ENCODE measurements at places on chromosomes 3 and 15. TPM values are rescaled to one million over a fixed set of nuclear protein-coding genes. Genes with fewer than 3 reads are reported as not detected.

DNA sequence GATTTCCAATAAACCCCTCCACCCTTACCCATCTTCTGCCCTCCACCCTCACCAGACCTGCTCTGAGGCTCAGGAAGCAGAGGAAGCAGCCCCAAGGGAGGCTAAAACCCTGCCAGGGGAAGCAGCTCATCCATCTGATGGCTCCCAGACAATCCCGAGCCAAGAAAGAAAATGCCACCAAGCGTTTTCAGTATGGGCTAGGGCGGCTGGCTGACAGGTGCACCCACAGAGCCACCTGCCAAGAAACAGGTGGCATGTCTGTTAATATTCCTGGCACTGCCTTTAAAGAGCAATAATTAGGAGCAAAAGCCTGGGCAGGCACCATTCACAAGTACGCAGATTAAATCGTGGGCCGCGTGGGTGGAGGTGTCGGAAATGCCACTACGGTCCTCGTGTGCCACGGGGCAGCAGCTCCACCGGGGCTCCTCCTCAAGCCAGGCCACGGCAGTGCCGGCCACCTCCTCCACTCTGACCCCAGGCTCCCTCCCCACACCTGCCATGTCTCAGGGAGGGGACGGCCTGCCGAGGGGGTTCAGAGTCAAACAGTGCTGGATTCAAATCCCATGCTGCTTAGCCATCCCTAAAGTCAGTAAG is 23.9 kb upstream of the GRIP2 start:
- peaks cover 7% of the 10 kb centered on the region for H3K27me3 ChIP-seq
- no peak overlapping the region for H3K27ac ChIP-seq
- H3K36me3 ChIP-seq, result no peaks in the 10 kb centered on the region
- no peak overlapping the region for H3K4me3 ChIP-seq

GRCh38 chr15:48992096-48992495 is 28.4 kb upstream of the SHC4 start:
- H3K4me3 ChIP-seq, result no peak overlapping the region
- no peak overlapping the region for H3K27ac ChIP-seq
- H3K36me3 ChIP-seq, result peaks cover 25% of the 10 kb centered on the region
- no peaks in the 10 kb centered on the region for H3K27me3 ChIP-seq

IQCF5 gene
- total RNA-seq, result not detected

SEMA5B gene
- total RNA-seq, result not detected

DNA sequence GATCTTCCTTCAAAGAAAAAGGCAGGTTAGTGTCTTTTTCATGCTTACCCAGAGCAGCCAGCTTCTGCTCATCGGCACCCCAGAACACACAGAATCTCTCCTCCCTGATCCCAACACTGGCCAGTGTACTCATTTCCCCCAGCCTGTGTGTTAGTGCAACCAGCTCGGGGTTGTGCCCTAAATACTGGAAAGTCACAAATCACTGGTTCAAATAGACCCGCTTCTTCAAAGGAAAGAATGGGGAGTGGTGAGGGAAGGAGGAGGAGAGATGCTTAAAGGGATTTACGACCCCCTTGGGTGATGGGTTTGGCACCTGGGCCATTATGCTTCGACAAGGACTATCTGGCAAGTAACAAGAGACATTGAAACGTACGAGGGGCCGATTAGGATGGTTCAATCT is 114.0 kb downstream of the FOXB1 start:
- H3K36me3 ChIP-seq, result no peaks in the 10 kb centered on the region
- H3K27ac ChIP-seq, result no peak overlapping the region
- no peak overlapping the region for H3K4me3 ChIP-seq
- DNase-seq, result no peak
- peaks cover 1% of the 10 kb centered on the region for H3K27me3 ChIP-seq
- peaks cover 54% of the 10 kb centered on the region for H3K4me1 ChIP-seq

GRCh38 chr3:185070491-185071286 is 82.2 kb downstream of the C3orf70 start:
- no peaks in the 10 kb centered on the region for H3K36me3 ChIP-seq
- no peaks in the 10 kb centered on the region for H3K4me1 ChIP-seq
- H3K27me3 ChIP-seq, result no peaks in the 10 kb centered on the region
- no peak for DNase-seq
- H3K27ac ChIP-seq, result no peak overlapping the region

GPR149 gene
- not detected for total RNA-seq

RAF1 gene
- total RNA-seq, result 66.9 TPM

- no peaks in the 10 kb centered on the region for H3K27me3 ChIP-seq
- H3K36me3 ChIP-seq, result peaks cover 5% of the 10 kb centered on the region
- DNase-seq, result no peak
- H3K4me1 ChIP-seq, result peaks cover 92% of the 10 kb centered on the region
- H3K4me3 ChIP-seq, result peak overlapping the region; percentile 24
Observed at GRCh38 chr3:63972196-63972595, 51.1 kb downstream of the PSMD6 start.

DNA sequence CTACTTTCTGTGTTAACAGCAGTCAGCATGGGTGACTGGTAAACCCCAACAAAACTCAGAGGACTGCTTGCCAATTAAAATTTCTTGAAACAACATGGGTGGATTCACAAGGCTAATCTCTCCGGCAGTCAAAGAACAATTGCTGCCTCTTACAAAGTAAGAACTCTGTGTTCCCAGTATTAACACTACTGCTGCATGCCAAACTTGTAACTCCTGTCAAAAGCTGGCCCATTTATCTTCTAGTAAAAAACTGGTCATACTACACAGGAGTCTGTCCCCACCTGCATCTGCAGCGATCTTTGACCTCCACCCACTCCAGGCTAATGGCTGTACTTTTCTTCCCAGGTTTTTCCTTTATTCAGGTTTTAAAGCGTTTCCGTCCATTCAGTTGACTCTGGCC is 8.7 kb upstream of the ZNF589 start:
- no peaks in the 10 kb centered on the region for H3K36me3 ChIP-seq
- H3K4me1 ChIP-seq, result peaks cover 2% of the 10 kb centered on the region
- H3K4me3 ChIP-seq, result no peak overlapping the region
- H3K27ac ChIP-seq, result no peak overlapping the region
- DNase-seq, result no peak

GRCh38 chr3:68239542-68239941 is 585.1 kb upstream of the SUCLG2 start:
- no peaks in the 10 kb centered on the region for H3K27me3 ChIP-seq
- no peak overlapping the region for H3K27ac ChIP-seq
- H3K4me3 ChIP-seq, result no peak overlapping the region
- H3K36me3 ChIP-seq, result peaks cover 6% of the 10 kb centered on the region

All from activated CD4-positive, alpha-beta memory T cell treated with anti-CD3 and anti-CD28 coated beads for 36 hours (primary cell).